ENCODE measurements at places on chromosomes 6 and 20.
A peak's percentile ranks its signal among the peaks of the same experiment; 100 is the strongest.

GRCh38 chr6:122154912-122155575 is 244.4 kb upstream of the HSF2 start:
- no peak for DNase-seq

DNA sequence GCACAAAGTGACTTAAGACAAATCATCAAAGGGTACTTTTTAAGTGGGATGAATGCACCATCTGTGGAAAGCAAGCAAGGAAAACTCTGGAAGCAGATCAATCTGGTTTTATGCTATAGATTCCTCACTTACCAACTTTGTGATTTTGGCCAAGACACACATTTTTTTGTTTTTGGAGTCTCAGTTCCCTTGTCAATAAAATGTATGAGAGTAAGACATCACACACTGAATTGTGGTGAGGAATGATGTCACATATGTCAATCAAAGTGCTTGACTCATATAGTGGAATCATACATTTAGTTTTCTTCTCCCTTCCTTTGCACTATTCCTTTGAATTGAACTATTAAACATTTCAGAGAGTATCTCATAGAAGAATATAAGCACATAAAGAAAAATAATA is 620.5 kb upstream of the CITED2 start:
- no peak for DNase-seq

GRCh38 chr20:16749573-16749972 is 1.4 kb downstream of the OTOR start:
- DNase-seq = no peak

GRCh38 chr6:155125906-155126305 is 130.8 kb downstream of the TIAM2 start:
- DNase-seq = no peak

DNA sequence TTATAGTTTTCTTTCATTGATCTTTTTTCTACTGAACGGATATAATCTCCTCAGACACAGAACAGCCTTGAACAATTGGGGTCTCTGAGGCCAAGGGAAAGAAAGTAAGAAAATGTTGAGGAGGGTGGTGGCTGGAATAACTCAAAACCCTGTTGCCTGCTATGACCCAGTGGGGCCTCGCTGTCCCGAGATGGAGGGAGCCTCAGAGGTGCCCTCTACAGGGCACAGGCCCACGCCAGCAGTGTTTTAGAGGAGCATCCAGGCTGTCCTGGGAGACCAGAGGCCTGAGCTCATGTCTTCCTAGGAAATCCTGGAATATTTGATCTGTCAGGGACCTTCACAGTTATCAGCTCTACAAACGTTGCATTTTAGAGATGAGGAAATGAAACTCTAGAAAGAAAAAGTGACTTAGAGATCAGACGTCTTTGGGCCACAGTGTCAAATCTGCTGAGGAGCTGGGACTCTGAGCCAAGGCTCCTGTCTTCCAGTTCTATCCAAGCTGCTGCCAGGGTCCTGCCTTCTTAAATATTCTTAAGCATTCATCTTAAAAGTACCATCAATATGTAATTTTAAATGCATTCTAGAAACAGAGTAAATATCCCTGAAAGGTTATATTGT is 26.3 kb downstream of the ALDH5A1 start:
- DNase-seq = peak; percentile 50

Measured in germinal center (tissue), 1 donor.